Heart right ventricle (tissue), 16 donors: ENCODE measurements at places on chromosomes 12 and 14. TPM values are rescaled to one million over a fixed set of nuclear protein-coding genes. Genes with fewer than 3 reads are reported as not detected.

Gene LRRC10
- polyA plus RNA-seq = 31.4 TPM

Gene PROX2
- not detected for polyA plus RNA-seq

Gene SPATA7
- 6.0 TPM for polyA plus RNA-seq

Gene ACOT4
- 0.88 TPM for polyA plus RNA-seq

Gene PLD4
- polyA plus RNA-seq = 0.13 TPM

Gene SNRPF
- polyA plus RNA-seq = 25.2 TPM

Gene ACSM4
- not detected for polyA plus RNA-seq

Gene HPD
- 1.0 TPM for polyA plus RNA-seq

Gene IRAK3
- polyA plus RNA-seq = 2.9 TPM

Gene FOXN4
- polyA plus RNA-seq = not detected

Gene GPR132
- 0.35 TPM for polyA plus RNA-seq

Gene DNAH10
- 0.07 TPM for polyA plus RNA-seq

Gene CLEC14A
- polyA plus RNA-seq = 71.8 TPM

Gene APOF
- not detected for polyA plus RNA-seq

Gene CACNA1C
- polyA plus RNA-seq = 19.1 TPM

Gene AMIGO2
- 3.1 TPM for polyA plus RNA-seq

Gene IGF1
- polyA plus RNA-seq = 7.1 TPM

Gene SERPINA9
- not detected for polyA plus RNA-seq

Gene E2F7
- polyA plus RNA-seq = 0.29 TPM

Gene TSPAN11
- 0.67 TPM for polyA plus RNA-seq

Gene ZNF10
- polyA plus RNA-seq = 3.1 TPM

Gene ASB2
- polyA plus RNA-seq = 19.6 TPM

Gene PLEKHG3
- polyA plus RNA-seq = 9.4 TPM

Gene TMEM132C
- 2.9 TPM for polyA plus RNA-seq

Gene CCDC38
- polyA plus RNA-seq = 0.01 TPM

Gene RNF212B
- not detected for polyA plus RNA-seq

Gene CRIP2
- 1,120 TPM for polyA plus RNA-seq

Gene SYCP3
- 0.22 TPM for polyA plus RNA-seq

Gene AQP2
- polyA plus RNA-seq = 0.04 TPM

Gene SLC35F4
- not detected for polyA plus RNA-seq

Gene DBX2
- 0.07 TPM for polyA plus RNA-seq

Gene IL22
- polyA plus RNA-seq = not detected

Gene RNASE2
- polyA plus RNA-seq = 4.4 TPM

Gene GCH1
- polyA plus RNA-seq = 3.3 TPM

Gene GPR84
- not detected for polyA plus RNA-seq

Gene TSPAN19
- 0.80 TPM for polyA plus RNA-seq
